T-cell (primary cell): ENCODE measurements at places on chromosomes 12 and 14.

DNA sequence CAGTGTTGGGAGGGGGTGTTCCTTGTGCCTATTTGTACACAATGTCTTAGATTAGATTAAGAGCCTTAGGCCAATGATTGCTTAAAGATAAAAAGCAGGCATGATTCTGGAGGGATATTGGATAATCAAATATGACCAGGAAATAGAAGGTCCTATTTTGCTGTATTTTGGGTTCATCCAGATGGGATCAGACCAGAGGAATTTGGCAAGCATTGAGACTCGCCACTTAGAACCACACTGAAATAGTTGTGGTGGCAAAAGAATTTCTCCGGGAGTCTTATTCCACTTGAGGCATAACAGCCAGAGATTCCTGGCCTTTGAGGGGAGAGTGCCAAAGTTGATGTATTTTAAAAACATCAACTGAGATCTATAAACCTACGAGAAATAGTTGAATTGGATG is 327.2 kb downstream of the RAD51B start:
- no peak overlapping the region for H3K4me3 ChIP-seq
- no peaks in the 10 kb centered on the region for H3K36me3 ChIP-seq
- no peaks in the 10 kb centered on the region for H3K4me1 ChIP-seq
- H3K27me3 ChIP-seq, result no peaks in the 10 kb centered on the region

GRCh38 chr12:19671695-19672094 is 232.4 kb downstream of the AEBP2 start:
- DNase-seq, result no peak
- H3K36me3 ChIP-seq, result no peaks in the 10 kb centered on the region
- no peaks in the 10 kb centered on the region for H3K4me1 ChIP-seq
- no peak overlapping the region for H3K4me3 ChIP-seq

DNA sequence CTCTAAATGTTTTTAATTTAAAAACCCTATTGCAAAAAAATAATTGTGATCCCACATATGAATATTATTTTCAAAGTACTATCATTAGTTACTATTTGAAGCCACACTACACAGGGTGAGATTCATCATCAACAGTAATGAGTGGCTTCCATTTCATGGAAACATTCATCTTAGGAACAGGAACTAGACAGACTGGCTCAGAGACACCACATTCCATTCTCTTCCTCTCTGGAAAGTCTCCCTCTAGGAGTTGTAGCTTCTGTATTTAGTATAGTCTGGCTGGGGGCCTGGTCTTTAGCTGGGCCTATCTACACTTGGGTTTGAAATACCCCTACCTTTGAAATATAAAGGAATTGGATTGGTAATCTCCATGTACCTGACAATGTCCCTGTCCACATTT is 6.2 kb upstream of the VDR start:
- H3K36me3 ChIP-seq, result no peaks in the 10 kb centered on the region
- no peaks in the 10 kb centered on the region for H3K27me3 ChIP-seq
- DNase-seq, result no peak
- no peak overlapping the region for H3K27ac ChIP-seq

DNA sequence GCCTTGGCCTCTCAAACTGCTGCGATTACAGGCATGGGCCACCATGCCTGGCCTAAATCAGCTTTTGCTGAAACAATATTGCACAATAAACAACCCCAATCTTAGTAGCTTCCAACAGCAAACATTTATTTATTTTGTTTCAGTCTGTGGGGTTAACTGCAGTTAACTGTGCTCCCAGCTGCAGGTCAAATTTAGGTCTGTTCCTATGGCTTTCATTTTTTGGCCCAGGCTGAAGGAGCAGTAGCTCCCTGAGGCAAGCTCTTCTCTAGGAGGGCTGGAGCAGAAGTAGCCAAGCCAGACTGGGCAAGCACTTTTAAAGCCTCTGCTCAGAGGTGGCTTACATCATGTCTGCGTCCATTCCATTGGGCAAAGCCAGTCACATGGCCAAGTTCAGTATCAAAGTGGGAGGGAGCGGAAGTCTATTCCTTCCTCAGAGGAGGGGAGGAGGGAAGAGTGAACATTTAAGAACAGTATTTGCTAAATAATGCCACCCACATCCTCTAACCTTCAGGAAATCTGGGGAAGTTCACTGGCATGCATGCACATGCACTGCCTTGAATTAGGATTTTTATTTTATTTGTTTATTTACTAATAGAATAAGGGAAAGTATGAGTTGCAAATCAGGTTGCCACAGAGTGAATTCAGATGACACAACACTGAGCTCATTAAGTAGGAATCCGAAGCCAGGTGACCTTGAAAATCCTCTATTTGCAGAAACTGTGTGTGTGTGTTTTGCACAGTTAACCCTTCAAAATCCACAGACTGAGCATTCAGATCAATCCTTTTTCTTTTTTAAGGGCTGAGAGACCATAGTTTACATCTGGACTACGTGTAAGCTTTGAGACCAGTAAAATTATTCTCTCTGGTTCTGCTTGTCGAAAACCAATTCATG is 122.0 kb upstream of the SEL1L start:
- H3K36me3 ChIP-seq, result no peaks in the 10 kb centered on the region
- H3K27ac ChIP-seq, result no peak overlapping the region

- no peaks in the 10 kb centered on the region for H3K27me3 ChIP-seq
- H3K4me3 ChIP-seq, result no peak overlapping the region
- no peaks in the 10 kb centered on the region for H3K4me1 ChIP-seq
- H3K36me3 ChIP-seq, result no peaks in the 10 kb centered on the region
- no peak overlapping the region for H3K27ac ChIP-seq
Observed at GRCh38 chr12:84497819-84498218, 414.8 kb downstream of the SLC6A15 start.

DNA sequence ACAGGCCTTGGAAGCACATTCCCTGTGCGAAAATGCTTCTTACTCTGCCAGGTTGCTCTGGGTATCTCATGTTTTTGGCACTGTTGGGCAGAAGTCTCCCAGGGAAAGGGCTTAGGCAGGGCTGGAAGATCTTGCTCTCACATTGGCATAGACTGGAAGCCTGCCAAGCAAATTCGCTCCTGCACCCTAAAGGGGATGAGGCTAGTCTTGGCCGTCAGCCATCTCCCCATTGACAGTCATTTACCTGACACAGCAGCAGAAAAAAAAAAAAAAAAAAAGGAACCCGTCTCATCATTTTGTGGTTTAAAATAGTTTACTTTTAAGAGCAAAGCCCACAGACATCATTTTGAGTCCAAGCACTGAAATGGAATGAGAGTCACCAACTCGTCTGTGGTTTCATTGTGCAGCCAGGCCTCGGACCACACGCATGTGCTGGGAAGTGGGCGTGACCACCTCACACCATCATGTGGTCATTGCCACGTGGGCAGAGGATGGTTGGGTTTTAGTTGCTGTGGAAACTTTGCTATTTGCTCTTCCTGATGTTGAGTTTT is 84.8 kb downstream of the NRXN3 start:
- H3K36me3 ChIP-seq, result no peaks in the 10 kb centered on the region
- no peaks in the 10 kb centered on the region for H3K27me3 ChIP-seq
- H3K4me1 ChIP-seq, result no peaks in the 10 kb centered on the region
- no peak overlapping the region for H3K4me3 ChIP-seq
- no peak for DNase-seq
- H3K27ac ChIP-seq, result no peak overlapping the region

GRCh38 chr12:9348906-9349518 is 140.8 kb upstream of the PZP start:
- H3K4me1 ChIP-seq, result peaks cover 17% of the 10 kb centered on the region
- no peaks in the 10 kb centered on the region for H3K27me3 ChIP-seq
- H3K27ac ChIP-seq, result no peak overlapping the region

DNA sequence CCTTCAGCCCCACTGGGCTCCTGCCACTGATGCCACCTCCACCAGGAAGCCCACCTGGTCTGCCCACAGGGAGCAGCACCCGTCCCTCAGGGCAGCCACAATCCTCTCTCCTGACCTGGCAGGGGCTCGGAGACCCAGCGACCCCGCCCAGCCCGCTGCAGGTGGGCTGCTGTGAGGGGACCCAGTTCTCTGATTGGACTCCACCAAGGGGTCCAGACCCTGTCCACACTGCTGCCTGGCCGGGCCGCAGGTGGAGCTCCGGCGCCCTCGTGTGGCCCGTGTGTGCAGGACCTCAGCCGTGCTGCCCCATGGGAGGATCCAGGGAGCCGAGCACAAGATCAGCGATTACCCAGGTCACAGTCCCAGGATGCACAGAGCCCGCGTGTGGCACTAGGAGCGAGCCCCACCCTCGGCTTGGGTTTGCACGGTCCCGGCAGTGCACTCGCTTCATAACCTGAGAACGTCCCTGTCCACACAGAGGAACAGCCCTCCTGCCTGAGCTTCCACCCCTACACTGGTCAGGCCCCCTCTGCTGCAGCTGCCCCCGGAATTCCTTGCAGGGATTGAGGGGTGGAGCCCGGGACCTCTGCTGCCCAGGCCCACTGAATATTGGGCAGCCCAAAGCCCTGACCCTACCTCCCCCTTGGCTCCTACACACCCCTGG is 35.4 kb upstream of the TMEM179 start:
- peaks cover 53% of the 10 kb centered on the region for H3K27me3 ChIP-seq
- peak; percentile 26 for DNase-seq
- no peak overlapping the region for H3K4me3 ChIP-seq
